HEK293T (cell line): ENCODE measurements at places on chromosomes 5 and 9.

GRCh38 chr9:107158321-107158720 is 124.8 kb upstream of the RAD23B start:
- DNase-seq = peak; percentile 52

DNA sequence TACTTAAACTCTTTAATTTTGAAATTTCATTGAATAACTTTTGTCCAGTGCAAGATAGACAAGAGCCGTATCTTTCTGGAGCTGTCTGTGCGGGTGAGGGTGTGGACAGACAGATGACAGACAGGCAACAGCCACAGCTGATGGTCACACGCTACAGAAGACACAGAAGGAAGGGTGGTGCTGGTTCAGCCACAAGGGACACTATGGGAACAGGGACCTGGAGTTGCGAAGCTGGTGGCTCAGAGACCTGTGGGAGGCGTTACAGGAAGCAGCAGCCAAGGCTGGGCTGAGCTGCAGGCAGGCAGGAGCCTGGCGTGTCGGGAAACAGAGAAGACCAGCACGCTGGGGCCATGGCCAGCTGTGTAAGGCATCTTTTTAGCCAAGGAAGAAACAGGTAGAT is 104.4 kb downstream of the WNK2 start:
- peak; percentile 10 for DNase-seq

GRCh38 chr9:131068076-131068816 is 28.1 kb upstream of the AIF1L start:
- DNase-seq = no peak

DNA sequence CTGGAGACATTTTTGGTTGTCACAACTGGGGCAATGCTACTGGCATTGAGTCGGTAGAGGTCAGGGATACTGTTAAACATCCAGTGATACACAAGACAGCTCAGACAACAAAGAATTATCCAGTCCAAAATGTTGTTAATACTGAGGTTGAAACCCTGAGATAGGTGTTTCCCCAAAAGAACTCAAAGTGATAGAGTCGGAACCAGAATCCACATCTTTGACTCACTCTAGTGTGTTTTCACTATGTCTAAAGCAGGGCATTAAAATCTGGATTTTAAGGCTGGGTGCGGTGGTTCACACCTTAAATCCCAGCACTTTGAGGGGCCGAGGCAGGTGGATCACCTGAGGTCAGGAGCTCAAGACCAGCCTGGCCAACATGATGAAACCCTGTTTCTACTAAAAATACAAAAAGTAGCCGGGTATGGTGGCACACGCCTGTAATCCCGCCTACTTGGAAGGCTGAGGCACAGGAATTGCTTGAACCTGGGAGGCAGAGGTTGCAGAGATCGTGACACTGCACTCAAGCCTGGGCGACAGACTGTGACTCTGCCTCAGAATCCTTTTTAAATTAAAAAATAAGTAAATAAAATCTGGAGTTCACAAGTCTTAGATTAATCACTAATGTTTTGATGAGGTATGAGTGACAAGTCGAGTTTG is 17.0 kb downstream of the SLC31A1 start:
- DNase-seq = no peak

DNA sequence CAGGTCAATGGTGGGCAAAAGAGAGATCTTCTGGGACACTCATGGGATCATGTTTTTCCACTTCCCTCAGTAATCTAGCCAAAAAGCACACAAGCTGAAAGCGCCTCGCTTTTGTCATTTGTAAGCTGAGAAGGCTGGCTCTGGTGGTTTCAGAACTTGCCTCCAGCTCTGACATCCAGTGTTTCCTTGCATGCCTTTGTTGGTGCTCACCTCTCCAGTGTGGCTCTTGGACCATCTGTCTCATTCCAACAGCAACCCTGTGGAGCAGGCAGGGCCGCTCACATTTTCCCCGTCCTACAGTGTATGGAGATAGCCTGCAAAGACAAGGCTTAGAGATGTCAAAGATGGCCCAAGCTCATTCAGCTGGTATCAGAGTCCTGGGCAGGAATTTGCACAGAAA is 160.8 kb upstream of the KLF4 start:
- no peak for DNase-seq

DNA sequence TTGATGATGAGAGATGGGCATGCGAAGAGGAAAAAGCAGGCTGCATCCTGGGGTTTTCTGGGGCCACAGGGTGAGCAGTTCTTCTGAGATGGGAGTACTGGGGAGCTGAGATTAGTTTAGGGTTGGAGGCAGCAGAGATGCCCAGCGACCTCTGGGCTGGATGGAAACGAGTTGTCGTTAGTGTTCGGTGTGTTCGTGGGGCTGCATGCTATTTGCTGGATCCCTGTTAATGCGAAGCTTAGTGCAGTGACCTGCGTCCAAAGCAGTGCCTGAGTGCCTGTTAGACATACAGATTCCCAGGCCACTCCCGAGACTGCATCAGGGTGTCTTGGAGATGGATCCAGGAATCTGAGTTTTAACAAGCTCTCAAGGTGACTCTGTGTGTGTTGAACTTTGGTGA is 201.3 kb downstream of the CACNA1B start:
- DNase-seq = no peak

DNA sequence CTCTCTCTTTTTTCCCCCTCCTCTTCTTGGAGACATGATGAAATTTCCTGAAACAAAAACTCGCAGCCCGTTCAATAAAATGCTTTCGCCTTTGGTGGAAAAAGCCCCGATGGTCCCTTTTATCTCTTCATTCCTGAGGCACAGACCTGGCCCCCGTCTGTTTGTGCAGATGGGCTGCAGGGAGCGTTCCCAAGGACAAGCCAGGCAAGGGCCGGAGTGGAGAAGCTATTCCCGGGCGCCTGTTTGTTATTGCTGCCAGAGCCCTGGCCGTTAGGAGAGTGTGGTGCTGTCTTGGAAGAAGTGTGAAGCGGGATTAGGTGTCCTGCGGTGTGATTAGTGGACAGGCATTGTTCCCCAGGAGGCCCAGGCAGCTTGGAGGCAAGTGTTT is 71.9 kb downstream of the SMIM23 start:
- DNase-seq = no peak

DNA sequence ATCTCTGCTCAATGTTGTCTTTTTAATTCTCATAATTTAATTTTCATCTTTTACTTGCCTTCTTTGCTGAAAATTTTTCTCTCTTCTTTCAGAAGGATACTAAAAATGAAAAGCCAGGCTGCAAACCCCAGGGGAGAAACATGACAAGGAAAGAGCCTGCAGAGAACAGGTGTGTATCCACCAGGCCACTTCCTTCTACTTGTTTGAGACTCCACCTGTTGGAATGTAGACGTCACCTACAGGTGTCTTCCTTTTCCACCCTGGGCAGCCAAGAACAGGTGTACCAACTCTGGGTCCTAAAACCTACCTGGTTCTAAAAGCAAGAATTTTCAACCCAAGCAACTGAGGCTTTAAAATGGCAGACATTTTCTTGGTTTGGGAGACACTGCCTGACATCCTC is 166.8 kb downstream of the ATP10B start:
- no peak for DNase-seq

DNA sequence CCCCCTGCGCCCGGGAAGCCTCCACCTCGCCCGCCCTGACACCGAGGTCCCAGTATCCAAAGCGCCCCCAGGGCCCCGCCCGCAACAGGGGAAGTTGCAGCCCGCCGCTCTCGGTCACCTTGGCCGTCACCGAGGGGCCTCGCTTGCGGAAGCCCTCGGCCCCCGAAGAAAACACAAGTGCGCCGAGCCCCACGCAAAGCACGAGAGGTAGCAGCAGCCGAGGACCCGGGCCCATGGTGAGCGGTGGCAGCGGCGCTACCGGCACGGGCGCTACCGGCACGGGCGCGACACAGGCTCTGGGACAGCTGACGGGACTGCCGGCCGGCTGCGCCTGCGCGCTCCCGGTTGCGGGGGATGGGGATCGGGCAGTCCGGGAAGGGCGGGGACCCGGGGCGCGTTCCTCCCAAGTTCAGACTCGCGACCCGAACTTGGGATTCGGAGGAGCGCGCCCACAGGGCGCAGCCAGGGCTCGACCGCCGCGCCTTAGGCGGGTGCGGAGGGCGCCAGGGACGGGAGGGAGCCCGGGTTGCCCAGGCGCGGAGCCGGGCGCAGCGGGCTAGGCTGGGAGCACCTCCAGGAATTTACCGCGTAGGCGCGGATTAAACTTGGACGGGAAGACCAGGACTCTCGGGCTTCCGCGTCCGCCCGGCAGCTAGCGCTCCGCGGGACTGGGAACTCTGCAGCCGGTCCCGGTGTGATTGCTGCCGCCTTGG is at the start of gene PPIC:
PPIC (minus strand) TSS at position 335 of the 713 bp plus-strand sequence; CDS start at position 235, 100 bp downstream.
- DNase-seq = peak; percentile 89

GRCh38 chr5:156446526-156446925 is 119.6 kb downstream of the SGCD start:
- no peak for DNase-seq
